ENCODE measurements at places on chromosomes 5 and 9.
A peak's percentile ranks its signal among the peaks of the same experiment; 100 is the strongest.

GRCh38 chr5:167565189-167565954, 726.1 kb upstream of the WWC1 start:
- no peak for DNase-seq

GRCh38 chr5:72141440-72142355, 34.4 kb downstream of the MAP1B start:
- no peak for DNase-seq

DNA sequence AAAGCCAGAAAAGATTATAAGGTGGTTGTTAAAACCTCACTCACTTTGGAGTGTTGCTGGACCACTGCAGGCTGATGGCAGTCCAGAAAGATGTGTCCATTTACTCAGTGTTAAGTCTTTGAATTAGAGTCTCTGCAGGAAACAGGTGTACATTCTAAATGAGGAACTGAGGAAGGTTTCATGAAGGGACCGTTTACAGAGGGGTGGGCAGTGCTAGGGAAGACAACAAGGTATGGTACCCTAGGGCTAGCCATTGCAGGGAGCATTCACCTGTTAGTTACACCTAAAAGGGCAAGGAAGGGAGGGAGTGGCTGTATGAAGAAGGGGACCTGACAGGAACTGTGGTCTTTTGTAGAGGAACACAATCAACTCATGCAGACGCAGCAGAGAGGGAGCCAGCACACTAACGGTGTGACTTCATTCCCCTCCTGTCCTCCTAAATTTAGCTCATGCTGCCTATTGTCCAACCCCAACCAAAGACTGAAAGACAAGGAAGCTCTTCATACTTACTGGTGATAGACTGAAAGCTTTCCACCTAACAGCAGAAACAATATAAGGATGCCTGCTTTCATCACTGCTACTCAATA, 32.2 kb upstream of the PAX5 start:
- DNase-seq, result no peak

GRCh38 chr9:129319938-129320481, 141.9 kb upstream of the IER5L start:
- DNase-seq, result no peak

- DNase-seq, result peak; percentile 28
Measured at GRCh38 chr9:22088717-22089061, 79.6 kb upstream of the CDKN2B start.

- DNase-seq, result no peak
Measured at GRCh38 chr9:22030101-22030598, 21.0 kb upstream of the CDKN2B start.

DNA sequence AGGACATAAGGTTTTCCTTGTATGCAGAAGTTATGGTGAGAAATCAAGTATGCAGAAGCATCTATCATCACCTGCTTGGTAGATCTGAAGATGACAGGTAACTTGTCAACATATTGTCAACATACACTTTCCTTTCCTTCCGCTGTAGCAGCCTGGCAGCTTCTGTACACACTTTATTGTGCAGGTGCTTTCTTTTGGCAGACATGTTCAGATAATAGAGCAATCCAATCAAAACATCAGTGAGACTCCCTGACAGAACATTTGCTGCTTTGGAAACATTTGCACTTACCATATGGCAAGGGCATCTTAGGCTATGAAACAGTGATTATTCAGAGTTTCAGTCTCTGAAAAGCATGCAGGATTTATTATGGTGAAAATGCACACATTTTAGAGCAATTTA, 161.1 kb upstream of the CDH12 start:
- no peak for DNase-seq

DNA sequence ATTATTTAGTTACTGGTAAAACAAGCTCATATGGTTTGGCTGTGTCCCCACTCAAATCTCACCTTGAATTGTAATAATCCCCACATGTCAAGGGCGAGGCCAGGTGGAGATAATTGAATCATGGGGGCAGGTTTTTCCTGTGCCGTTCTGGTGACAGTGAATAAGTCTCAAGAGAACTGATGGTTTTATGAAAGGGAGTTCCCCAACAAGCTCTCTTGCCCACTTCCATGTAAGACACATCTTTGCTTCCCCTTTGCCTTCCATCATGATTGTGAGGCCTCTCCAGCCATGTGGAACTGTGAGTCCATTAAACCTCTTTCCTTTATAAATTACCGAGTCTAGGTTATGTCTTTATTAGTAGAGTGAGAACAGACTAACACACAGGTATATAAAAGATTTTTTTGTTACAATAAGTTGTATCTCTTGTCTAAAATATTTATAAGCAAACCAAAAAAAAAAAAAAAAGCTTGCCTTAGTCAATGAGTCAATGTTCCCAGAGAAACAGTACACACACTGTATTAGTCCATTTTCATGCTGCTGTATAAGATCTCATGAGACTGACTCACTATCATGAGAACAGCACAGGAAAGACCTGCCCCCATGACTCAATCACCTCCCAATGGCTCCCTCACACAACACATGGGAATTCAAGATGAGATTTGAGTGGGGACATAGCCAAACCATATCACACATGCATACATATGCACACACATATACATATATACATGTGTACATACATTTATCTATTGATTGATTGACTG, 138.3 kb downstream of the BASP1 start:
- no peak for DNase-seq

- DNase-seq, result no peak
Measured at GRCh38 chr5:16880547-16880946, 55.5 kb downstream of the MYO10 start.

- DNase-seq, result no peak
Measured at GRCh38 chr5:177154003-177154643, 20.6 kb downstream of the NSD1 start.

- DNase-seq, result no peak
Measured at GRCh38 chr9:92176068-92176799, 61.0 kb upstream of the SPTLC1 start.

All from T47D (cell line).